ENCODE measurements at places on chromosomes 4 and X.

DNA sequence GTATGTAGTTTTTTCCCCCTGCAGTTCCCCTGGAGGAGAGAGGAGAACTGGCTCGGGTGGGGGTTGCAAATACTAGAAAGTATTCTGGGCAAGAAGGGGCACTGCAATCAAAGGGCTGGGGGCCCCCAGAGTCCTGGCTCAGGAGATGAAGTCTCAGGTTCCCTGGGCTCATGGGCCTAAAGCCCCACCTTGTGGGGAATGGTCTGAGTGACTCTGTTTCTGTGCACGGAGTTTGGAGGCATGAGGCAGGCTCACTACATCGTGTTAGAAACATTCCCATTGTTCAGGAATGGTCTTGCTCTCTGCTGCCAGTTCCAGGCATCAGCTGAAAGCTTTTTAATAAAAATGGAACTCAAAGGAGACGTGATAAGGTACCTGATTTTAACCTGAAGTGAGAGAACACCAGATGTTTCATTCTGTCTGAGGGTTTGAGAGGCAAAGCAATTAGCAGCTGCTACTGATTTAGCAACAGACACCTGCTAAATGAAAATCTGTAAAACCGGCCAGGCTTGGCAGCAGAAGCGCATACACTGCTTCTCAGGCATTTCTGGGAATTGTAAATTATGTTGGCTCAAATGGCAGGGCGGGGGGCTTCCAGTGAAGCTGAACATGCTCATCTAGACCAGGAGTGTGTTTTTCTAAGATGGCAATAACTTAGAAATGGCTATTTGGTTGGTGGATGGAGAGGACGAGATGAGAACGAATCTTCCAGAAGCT is 122.7 kb downstream of the TMEM164 start:
- no peak for DNase-seq

DNA sequence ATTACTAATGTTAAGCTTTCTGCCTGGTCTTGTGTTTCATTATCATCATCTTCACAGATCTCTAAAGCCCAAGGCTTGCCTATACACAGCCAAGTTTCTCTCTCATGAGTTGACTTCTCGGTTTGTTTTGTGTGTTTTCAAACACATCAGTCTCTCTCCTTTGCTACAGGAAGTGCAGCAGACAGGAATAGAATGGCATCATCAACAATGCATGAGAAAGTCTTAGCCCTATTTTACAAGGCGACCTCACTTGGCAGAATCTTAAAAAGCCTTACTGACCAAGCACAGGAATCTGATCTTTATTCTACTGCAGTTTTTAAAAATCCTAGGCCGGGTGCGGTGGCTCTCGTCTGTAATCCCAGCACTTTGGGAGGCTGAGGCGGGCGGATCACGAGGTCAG is 36.8 kb downstream of the CC2D2A start:
- DNase-seq = peak; percentile 36

- peak; percentile 40 for DNase-seq
These were observed 15.4 kb downstream of the HMGB2 start for GRCh38 chr4:173318648-173319211.

DNA sequence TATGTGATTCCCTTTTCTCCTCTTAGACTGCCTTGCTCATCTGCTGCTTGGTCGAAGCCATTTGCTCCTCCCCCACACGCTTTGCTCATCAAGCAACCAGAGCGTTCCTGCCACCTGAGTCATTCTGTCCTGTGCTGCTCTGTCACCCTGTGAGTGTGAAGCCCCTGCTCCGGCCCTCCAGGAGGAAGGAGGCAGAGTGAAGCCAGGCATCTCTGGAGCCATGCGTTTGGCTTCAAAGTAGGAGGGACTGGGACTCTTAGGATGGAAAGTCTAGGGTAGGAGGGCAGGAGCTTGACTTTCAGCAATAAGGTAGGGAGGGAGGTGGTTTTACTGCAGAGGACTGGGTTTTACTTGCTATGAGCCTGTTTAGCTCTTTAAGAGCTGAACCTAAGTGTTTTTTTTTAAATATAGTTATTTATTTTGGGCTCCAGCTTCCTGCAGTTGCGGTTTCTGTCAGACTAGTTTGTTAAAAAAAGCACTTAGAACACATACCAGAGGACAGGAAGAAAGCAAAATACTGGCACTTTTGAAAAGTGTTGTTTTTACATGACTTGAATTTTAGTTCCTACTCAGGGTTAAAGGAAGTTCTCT is 63.6 kb downstream of the SPINK2 start:
- peak; percentile 88 for DNase-seq

DNA sequence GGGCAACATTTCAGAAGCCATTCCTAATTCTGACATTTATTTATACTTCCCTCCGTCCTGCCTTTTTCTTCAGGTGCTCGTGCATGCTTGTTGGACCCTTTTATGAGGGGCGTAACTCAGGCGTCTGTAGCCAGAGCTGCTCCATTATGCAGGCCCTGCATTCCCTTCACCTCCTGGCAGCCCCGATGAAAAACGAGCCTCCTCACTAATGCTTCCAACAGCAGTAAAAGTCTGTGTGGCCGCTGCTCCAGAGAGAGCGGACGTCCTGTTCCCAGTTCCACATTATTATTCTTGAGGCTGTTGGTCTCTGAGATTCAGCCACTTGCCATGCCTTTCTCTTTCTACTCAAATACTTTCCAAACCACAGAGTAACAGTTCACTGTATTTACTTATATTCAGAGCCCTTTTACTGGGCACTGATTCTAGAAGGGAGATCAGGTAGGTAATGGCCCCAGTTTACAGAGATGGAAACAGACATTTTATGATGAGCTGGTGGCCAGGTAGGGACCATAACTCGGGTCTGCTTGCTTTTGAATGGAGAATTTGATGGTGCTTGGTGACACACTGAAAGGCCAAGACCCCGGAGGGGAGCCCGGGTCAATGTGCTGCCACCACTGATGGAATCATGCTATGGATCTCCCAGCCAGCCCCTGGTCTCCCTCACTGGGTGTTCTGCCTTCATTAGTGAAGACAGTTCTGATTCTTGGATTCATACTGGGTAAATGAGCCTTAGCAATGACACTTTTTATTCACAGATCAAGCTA is 101.0 kb downstream of the GATB start:
- no peak for DNase-seq

DNA sequence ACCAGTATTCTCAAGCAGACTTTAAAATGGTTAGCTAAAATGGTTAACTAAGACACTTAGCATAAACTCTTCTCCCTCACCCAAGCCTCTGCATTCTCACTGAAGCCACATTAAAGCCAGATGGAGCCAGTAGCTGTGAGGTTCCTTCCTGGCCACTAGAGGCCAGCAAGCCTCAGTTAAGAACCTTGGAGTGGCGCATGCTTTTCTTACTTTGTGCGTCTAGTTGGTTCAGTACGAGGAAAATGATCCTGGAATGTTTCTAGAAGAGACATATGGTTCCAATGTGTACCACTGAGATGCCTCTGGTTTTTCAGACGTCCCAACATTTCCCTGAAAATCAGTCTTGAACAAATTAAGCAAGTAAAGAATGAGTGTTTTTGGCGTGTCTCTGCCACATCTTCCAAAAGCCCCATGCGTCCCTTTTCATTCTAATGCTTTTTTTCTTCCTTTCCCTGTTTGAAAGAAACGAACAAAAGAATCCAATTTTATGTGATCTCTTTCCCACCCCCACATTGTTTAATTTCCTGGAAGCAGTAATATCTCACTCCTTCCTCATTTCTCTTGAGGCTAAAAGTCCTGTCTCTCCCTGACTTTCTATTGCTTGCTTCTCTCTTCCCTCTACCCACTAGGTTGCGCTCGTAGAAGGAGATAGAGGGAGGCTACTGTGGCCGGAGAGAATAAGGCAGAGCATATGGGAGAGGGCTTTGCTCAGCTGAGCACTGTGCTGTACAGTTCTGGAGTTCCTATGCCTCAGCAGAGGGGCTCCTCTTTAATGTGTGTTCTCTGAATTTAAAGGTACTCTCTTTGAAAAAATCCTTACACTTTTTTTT is 82.9 kb upstream of the TAB3 start:
- DNase-seq = peak; percentile 18

DNA sequence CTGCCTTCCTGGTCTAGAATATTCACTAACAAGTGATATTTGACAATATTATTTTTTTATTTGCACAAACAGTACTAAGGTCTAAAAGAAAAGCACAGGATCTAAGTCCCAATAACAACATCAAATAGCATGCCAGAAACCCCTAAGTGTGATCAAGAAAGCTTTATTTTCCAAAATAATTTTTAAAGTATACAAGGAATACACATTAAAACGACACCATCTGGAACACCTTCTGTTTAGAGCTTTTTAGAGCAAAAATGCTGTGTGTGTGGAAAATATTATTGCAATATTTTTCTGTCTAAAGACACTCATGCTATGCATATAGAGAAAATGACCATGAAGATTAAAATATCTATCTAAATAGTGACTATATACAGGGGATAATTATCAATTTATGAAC is 103.1 kb downstream of the ARAP2 start:
- no peak for DNase-seq

GRCh38 chrX:38558686-38559085 is 2.7 kb upstream of the TSPAN7 start:
- DNase-seq = no peak

DNA sequence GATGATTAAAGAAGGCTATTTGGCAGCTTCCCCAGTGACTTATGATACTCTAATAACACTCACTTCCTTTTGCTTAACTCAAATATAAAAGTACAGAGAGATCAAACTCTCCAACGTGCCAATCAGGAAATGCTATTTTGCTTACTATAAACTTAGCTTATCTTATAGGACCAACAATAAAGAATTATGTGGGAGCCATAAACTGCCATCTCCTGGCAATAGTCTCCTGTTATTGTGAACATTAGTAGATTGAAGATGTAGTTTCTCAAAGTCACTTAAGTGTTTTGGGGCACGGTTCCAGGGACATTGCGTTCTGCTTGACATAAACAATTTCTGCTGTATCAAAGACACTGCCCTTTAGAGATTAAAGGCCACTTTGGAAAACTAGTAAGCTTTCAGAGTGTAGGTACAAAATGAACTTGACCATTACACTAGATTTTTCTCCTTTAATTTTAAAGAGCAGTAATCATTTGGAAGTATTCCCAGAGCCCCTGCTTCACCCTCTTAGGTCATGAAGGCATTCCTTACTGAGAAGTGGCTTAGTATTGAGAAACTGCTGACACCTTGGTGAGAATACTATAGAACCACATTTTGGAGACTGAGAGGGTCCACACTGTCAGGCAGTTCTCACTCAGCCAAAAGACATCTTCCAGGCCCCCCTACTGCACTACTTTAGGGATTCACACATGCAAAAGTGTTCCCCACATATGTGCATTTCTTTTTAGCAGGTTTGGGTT is 51.9 kb downstream of the MAOA start:
- no peak for DNase-seq

DNA sequence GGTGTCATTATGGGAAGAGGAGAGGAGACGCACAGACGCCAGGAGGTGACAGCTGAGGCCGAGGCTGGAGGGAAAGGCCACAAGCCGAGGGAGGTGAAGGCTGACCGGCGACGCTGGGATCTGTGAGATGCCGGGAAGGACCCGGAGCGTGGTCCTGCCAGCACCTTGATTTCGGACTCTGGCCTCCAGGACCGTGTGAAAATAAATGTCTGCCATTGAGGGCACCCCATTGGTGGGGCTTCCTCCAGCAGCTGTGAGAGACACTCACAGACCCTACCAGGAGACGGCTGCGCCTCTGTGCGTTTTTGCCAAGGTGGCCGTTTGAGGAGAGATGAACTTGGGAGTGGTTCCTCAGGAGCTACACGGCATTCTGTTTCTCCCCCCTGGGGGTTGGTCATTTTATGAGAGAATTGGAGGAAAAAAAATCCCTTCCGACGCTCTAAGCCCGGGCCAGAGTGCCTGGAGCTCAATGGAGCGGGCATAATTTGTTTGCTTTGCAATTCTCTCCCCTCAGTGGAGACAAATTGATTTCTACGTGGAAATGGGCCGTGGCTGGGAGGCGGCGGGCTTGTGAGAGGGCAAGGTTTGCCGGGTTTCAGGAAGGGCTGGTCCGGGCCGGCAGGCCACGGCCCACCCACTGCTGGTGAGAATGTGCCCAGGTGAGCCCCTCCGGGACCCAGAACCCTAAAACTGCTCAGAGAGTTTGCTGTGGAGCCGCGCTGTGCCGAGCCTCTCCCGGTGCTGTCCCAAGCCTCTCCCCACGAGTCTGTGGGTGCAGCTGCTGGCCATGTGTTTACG is 53.9 kb downstream of the CPZ start:
- DNase-seq = no peak

GRCh38 chrX:10576777-10577447 is 43.5 kb downstream of the MID1 start:
- DNase-seq = no peak

GRCh38 chr4:25970226-25970675 is 56.2 kb downstream of the SMIM20 start:
- DNase-seq = no peak

DNA sequence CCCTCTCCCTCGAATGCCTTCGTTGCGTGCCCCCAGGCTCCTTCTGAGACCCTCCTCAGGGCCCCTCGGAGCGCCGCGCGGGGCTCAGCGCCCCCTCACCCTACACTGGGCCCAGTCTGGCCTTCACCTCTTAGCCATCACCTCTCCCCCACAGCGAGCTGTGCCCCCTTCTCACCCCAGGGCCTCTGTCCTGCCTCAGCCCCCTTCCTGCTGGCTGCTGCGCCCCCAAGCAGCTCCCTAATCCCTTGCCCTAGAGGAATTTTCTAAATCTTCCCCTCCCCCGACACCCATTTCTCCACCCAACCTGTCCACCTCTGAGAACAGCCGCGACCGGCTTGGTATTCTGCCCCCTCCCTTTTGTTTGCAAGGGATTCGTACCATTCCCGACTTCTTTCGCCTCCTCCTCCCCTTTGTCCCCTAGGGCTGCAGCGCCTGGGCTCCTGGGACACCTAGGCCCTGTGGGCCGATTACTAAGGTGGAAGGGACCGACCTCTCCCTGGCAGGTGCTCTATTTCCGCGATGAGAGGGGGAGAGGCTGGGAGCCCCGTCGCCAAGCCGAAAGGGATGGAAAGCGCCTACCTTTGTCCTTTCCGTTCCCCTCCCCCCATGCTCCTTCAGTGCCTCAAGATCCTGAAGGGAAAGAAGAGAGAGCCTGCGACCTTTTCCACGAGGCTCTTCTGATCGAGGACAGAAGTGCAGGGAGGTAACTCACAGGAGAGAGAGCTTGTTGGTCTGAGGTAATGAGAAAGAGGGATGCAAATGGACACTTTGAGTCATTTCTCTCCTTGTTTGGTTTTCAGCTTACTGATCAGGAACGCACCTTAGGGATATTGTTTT is 10.9 kb downstream of the DLG3 start:
- DNase-seq = no peak

DNA sequence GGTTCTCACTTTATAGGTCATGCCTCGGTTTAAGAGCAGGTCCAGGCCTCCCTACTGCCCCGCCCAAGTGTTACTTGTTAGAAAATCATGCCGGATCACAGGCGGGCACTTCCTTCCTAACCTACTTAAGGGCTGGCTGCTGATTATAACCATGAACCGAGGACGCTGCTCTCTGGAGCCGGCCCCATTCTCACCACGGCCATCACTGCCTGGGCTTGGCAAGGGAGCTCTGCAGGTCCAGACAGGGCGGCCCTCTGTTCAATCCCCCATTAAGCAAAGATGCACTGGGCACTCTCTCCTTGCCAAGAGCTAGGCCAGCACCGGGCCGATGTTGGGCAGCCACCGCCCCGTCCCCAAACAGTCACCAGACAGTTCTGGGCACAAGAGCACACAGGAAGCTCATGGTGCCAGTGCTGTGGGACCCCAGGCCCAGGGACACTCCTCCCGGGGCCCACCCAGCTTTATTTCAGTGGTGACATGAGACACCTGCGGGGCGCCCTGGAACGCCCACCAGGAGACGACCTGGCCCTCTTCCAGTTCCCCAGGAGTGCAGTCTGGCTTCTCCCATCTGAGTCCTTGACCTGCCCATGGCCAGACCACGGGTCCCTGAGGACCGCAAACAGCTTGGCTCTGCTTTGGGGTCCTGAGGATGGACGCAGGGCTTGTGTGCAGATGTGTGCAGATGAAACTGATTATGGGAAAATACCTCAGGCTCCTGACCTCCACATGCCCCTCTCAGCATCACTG is 44.0 kb downstream of the ABLIM2 start:
- DNase-seq = no peak

GRCh38 chr4:47891928-47892327 is 22.5 kb downstream of the NFXL1 start:
- no peak for DNase-seq

All from HFFc6 (cell line).